Naive thymus-derived CD8-positive, alpha-beta T cell (primary cell): ENCODE measurements at places on chromosomes 1 and 21. TPM values are rescaled to one million over a fixed set of nuclear protein-coding genes. Genes with fewer than 3 reads are reported as not detected.

Gene KLHL12
- 25.4 TPM for total RNA-seq

Gene AIM2
- 0.93 TPM for total RNA-seq

Gene DENND2C
- total RNA-seq: 2.3 TPM

Gene CFHR5
- not detected for total RNA-seq

Gene ATP6V1G3
- total RNA-seq: not detected

Gene BROX
- total RNA-seq: 51.3 TPM

Gene RNF220
- 122 TPM for total RNA-seq

Gene IL6R
- 49.9 TPM for total RNA-seq

Gene HSD3B1
- not detected for total RNA-seq

Gene FASLG
- total RNA-seq: 0.18 TPM

Gene SPATA45
- not detected for total RNA-seq
